ENCODE measurements at places on chromosomes 5 and 9. TPM values are rescaled to one million over a fixed set of nuclear protein-coding genes. Genes with fewer than 3 reads are reported as not detected.

CD74 gene
- 0.65 TPM for total RNA-seq

LOX gene
- 35.4 TPM for total RNA-seq

PPP1R26 gene
- total RNA-seq = 15.6 TPM

OGN gene
- not detected for total RNA-seq

CA9 gene
- 0.15 TPM for total RNA-seq

ZNF454 gene
- 0.97 TPM for total RNA-seq

SLC9A3 gene
- 0.76 TPM for total RNA-seq

LIFR gene
- 51.5 TPM for total RNA-seq

SH3RF2 gene
- total RNA-seq = 2.6 TPM

GNA14 gene
- total RNA-seq = 8.4 TPM

NFIB gene
- 48.7 TPM for total RNA-seq

Measured in epithelial cell of umbilical artery (primary cell).